H9 (cell line): ENCODE measurements at places on chromosomes 11 and 22. TPM values are rescaled to one million over a fixed set of nuclear protein-coding genes. Genes with fewer than 3 reads are reported as not detected.
A peak's percentile ranks its signal among the peaks of the same experiment; 100 is the strongest.

DNA sequence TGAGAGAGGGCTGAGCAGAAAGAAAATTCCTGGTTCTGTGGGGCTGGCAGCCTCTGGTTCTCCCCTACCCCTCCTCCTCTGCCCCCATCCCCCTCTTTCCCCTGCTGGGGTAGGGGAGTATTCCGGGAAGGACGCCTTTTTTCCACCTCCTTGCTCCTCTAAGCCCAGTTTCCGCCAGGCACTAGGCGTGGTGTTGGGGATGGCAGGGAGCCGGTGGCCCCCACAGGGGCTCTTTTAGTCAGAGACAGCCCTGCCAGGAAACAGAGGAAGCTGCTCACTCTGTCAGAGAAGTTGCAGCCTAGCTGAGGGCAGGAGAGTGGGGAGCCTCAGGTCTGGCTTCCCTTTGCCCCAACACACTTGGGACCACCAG is 15.6 kb upstream of the ARHGEF17 start:
- no peak for DNase-seq

- DNase-seq: no peak
These were observed 1.3 kb downstream of the PACS1 start for GRCh38 chr11:66071381-66071801.

- no peak for DNase-seq
These were observed 2.8 kb downstream of the MADD start for GRCh38 chr11:47272706-47273105.

- no peak for DNase-seq
These were observed 75.0 kb downstream of the NFAM1 start for GRCh38 chr22:42357221-42357620.

Gene TCN2
- 39.0 and 42.2 TPM in 2 replicates for total RNA-seq

DNA sequence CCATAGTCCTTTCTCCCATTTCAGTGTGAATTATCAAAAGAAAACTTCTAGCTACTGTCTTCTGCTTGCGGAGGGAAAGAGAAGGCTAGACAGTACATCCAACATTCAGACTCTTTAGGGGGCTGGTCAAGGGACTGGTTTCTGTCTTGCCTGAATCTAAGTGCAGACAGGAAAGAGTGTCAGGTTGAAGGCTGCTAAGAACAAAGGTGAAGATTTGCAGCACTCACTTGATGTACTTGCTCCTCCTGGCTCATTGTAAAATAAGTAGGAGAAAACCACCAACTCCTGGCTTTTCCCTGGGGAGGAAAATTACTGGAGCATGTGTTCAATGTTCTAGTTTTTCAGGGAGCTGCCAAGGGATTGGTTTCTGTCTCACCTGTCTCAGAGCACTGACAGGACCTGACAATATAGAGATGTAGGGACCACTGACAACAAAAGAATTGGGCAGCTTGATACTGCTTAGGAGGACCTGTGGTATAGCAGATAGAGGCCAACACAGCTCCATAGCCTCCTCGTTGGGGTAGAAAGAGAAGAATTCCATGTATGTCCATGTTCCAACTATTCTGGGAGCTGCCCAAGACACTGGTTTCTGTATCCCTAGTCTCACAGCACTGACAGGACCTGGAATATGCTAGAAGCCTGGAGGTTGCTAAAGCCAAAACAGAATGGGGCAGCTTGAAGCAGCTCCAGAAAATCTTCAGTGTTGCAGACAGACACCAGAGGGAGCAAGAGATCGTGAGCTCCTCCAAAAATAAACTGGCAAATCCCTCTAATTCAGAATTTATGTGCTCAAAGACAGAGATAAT is 39.7 kb upstream of the MMP12 start:
- peak; percentile 62 for DNase-seq

Gene RTN4RL2
- 7.0 and 7.1 TPM in 2 replicates for total RNA-seq

GRCh38 chr11:67483831-67484665 is 1.2 kb downstream of the AIP start:
- no peak for DNase-seq

Gene SCO2
- total RNA-seq: 3.3 and 3.4 TPM in 2 replicates

Gene SAA4
- not detected in 2 replicates for total RNA-seq

DNA sequence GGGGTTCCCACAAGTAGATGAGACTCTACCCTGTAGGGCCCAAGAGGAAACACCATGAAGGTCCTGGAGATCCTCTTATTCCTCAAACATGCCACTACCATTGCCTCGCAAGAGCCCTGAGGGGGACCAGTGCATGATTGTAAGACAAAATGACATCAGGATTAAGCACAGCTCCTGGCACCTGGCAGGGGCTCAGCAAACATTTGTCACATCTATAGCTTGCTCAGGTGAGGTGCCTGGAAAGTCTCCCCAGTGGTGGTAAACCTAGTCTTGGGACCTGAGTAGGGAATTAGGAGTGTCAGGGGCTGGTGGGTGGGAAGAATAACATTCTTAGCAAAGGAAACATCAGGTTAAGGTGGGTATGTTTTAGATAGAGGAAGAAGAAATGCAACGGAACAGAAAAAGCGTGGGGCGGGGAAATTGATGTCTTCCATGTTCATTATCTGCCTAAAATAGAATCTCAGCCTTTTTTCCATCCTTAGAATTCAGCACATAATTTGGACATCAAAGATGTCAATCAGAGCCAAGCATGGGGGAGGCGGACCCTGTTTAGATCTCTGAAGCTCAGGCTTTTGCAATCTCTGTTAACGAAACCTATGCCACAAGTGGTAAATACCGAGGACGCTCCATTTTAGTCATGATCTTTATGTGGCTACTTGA is 924 bp downstream of the YPEL1 start:
- DNase-seq: no peak

DNA sequence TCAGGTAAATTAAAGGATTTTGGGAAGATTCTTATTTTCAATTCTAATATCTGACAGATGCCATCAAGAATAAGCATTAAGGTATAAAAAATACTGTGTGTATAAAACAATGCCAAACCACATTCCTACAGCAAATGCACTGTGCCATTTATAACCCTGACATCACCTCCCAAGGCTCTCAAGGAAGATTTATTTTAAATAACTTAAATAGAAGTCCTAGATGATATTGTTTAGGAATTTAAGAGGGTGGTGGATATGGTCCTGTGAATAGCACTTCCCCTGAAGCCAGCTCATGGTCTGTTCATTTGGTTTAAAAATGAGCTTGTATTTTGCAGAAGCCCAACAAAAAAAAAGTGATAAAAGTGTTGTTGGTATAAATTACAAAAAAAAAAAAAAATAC is 32.1 kb downstream of the PPIL2 start:
- DNase-seq: no peak

- DNase-seq: no peak
These were observed 78.8 kb upstream of the TOP3B start for GRCh38 chr22:22061085-22062077.

GRCh38 chr11:106197438-106197837 is 120.0 kb downstream of the AASDHPPT start:
- DNase-seq: no peak

- no peak for DNase-seq
These were observed 24.4 kb upstream of the SMIM35 start for GRCh38 chr11:118111019-118111743.

DNA sequence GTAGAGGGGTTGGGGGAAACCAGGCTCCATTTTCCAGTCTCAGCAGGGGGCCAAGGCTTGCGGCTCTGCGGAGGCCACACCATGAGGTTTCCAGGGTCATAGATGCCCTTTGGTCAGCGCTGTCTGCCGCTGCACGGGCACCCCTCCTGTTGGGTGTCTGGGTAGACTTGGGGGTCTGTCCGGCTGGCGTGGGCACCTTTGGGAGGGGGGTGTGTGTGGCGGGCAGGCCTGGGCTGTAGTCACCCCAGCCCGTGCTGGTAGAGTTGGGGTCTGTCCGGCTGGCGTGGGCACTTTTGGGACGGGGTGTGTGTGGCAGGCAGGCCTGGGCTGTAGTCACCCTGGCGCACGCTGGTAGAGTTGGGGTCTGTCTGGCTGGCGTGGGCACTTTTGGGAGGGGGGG is 18.6 kb downstream of the LSP1 start:
- DNase-seq: no peak

DNA sequence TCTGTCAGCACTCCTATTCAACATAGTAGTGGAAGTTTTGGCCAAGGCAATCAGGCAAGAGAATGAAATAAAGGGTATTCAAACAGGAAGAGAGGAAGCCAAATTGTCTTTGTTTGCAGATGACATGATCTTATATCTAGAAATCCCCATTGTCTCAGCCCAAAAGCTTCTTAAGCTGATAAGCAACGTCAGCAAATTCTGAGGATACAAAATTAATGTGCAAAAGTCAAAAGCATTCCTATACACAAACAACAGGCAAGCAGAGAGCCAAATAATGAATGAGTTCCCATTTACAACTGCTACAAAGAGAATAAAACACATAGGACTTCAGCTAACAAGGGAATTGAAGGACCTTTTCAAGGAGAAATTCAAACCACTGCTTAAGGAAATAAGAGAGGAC is 280.4 kb upstream of the LUZP2 start:
- DNase-seq: no peak

DNA sequence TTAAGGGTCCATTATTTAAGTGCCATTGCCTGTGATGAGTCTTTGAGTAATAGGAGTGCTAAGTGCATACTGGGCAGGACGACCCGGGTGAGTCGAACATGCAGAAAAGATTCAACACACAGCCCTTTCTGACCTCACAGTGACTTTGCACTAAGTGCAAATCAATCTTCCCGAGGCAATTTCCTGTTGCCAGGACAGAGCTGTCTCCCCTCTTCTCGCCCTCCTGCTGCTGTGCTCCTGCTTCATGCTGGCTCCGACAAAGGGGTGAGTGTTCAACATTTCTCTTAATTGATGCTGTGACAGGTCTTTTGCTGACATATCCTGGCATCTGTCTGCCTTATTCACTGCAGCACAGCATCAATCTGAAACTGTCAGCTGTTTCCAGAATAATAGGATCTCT is 42.0 kb downstream of the MCHR1 start:
- DNase-seq: peak; percentile 43

GRCh38 chr11:57647372-57647771 is 2.3 kb downstream of the YPEL4 start:
- peak; percentile 50 for DNase-seq

DNA sequence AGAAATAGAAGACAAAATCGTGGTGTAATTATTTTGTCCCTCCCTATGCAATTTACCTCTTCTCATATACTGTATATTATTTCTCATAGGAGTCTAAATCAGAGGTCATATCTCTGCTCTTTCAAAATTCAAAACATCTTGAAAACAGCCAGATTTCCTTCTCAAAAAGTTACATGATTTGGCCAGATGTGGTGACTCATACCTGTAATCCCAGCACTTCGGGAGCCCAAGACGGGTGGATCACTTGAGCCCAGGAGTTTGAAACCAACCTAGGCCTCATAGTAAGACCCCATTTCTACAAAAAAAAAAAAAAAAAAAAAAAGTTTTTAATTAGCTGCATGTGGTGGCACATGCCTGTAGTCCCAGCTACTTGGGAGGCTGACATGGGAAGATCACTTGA is 29.0 kb upstream of the DNAJB7 start:
- no peak for DNase-seq

GRCh38 chr11:44899959-44900358 is 50.7 kb downstream of the TP53I11 start:
- peak; percentile 83 for DNase-seq

DNA sequence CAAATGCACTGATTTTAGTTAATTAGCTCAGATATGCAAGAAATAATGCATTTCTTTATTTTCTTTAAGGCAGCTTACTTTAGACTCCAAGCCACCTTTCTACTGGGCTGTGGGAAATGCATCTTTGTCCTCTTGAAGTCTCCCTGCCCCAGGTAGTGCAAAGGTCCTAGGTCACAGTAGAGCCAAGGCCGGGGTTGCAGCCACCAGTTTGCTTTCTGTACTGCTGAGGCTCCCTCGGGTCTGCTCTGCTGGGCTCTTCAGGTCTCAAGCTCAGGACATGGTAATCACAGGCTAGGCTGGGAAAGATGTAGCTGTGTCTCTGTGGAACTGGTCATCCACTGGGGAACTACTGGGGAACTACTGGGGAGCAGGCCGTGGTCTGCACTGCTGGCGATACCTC is 25.4 kb upstream of the THY1 start:
- no peak for DNase-seq

Gene OR4A16
- total RNA-seq: not detected in 2 replicates

DNA sequence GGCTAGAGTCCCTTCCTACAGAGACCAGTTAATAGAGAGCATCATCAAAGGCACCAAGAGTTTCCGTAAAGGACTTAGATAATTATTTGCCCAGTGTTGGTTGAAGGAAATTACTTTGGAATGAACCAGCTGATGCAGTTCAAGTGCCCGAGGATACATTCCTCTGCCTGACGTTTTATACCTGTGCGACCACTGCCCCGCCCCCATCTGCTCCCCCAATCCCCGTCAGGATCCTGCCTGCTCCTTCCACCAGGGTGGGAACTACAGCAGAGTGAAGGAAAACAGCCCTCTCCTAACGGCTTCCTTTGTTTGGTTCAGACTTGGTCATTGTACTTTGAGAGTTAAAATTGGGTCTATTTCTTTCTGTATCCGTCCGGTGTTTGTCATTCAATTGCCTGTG is 761.5 kb downstream of the NTM start:
- DNase-seq: peak; percentile 67

Gene OR10A4
- total RNA-seq: not detected in 2 replicates

Gene AKIP1
- total RNA-seq: 21.0 and 22.3 TPM in 2 replicates

Gene RAG2
- not detected in 2 replicates for total RNA-seq

Gene VEGFB
- total RNA-seq: 57.1 and 57.7 TPM in 2 replicates

GRCh38 chr22:23213581-23214334 is 33.4 kb downstream of the BCR start:
- no peak for DNase-seq

Gene DDIAS
- total RNA-seq: 18.6 and 22.2 TPM in 2 replicates

DNA sequence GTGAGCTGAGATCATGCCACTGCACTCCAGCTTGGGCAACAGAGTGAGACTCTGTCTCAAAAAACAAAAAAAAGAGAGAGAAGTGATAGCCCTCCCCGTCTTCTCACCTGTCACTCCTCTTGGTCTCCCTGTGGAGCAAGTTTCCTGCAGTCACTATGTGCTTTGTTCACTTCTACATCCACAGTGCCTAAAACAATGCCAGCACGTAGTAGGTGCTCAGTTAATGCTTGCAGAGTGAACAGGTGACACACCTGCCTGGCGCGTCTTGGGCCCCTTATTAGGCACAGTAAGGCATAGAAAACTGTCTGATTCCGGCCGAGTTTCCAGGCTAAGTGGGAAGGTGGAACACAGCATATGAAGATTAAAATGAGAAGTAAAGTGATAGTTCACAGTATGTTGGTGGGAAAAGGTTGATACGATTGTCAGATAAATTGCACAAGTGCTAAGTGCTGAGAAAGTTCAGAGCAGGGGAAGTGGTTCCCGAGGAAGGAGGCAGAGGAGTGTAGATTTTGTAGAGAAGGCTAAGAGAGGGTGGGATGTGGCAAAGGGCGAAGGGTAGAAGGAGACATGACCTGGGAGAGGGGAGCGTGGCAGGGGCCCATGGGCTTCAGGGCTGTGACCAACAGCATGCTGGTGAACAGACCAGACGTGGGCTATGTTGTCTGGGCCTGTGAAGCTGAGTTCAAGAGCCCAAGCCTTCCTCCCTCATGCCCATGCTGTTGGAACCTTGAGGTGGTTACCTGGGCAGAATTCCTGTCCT is 41.9 kb downstream of the BCR start:
- DNase-seq: no peak

- no peak for DNase-seq
These were observed 1310.3 kb downstream of the BRD1 start for GRCh38 chr22:48517039-48518030.

Gene TMEM151A
- 1.2 and 1.4 TPM in 2 replicates for total RNA-seq

- DNase-seq: peak; percentile 12
These were observed 117.9 kb downstream of the KCNQ1OT1 start for GRCh38 chr11:2581931-2582350.

Gene SLC6A5
- not detected in 2 replicates for total RNA-seq

- peak; percentile 85 for DNase-seq
These were observed at the start of gene RHOG for GRCh38 chr11:3840870-3841425. Gene RHOG (minus strand): TSS chr11:3840959. CDS start chr11:3828138, 12,821 bp downstream.

- peak; percentile 87 for DNase-seq
These were observed 914 bp upstream of the PRDM11 start for GRCh38 chr11:45145379-45146071.

Gene B4GALNT4
- 101 and 105 TPM in 2 replicates for total RNA-seq

GRCh38 chr11:66409226-66409625 is 11.6 kb upstream of the NPAS4 start:
- no peak for DNase-seq
